ENCODE measurements at places on chromosomes 12 and 14.

DNA sequence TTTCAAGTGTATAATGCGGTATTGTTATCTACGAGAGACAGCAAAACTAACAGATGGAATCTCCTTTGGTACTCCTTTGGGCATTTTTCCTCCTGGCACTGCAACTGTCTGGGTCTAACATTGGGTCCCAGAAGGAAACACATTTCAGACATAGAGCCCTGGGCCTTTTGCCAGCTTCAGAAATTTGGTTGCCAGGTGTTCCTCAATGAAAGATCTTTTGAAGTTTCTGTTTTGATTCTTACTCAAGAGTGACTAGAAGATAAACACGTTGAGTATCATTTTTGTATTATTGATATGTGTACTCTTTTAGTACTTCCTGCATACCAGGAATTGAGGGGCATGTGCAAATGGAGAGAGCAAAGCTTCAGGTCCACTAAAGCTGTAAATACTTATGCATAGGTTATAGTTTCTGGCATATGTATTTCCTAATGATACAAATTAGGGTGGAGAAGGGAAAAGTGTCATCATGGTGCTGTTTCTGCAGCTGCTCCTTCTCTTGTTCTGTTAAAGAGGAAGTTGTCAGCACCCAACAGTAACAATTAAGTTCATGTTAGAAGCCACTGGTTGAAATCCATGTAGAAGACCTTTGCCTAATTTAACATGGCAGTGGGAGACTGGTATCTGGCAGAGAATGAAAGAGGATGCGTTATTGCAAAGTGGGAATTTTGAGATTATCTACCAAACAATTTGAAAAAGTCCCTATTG lies 53.5 kb downstream of the SLC38A6 start:
- DNase-seq = no peak

GRCh38 chr12:72146495-72146894 lies 125.7 kb upstream of the TRHDE start:
- no peak for DNase-seq

GRCh38 chr12:7144414-7145120 lies 14.4 kb downstream of the CLSTN3 start:
- DNase-seq = peak; percentile 27

DNA sequence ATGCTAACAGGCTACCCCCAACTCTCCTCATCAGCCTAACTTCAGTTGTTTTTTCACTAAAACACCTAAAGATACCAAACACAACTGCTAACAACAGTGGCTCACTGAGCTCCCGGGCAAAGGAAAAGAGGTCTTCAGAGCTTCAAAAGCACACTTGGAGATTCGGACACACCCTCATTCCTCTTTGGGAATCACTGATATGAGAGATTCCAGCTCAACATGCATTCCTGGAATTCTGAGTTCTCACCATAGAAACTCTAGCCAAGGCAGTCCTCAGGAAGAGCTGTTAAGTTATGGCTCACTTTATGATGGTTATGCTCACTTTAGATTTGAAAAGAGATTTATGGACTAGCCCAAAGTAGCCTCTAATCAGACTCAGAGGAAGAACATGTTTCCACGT lies 40.1 kb downstream of the STXBP6 start:
- DNase-seq = no peak

- no peak for DNase-seq
Measured at GRCh38 chr12:131330106-131330815, 376.6 kb downstream of the ADGRD1 start.

DNA sequence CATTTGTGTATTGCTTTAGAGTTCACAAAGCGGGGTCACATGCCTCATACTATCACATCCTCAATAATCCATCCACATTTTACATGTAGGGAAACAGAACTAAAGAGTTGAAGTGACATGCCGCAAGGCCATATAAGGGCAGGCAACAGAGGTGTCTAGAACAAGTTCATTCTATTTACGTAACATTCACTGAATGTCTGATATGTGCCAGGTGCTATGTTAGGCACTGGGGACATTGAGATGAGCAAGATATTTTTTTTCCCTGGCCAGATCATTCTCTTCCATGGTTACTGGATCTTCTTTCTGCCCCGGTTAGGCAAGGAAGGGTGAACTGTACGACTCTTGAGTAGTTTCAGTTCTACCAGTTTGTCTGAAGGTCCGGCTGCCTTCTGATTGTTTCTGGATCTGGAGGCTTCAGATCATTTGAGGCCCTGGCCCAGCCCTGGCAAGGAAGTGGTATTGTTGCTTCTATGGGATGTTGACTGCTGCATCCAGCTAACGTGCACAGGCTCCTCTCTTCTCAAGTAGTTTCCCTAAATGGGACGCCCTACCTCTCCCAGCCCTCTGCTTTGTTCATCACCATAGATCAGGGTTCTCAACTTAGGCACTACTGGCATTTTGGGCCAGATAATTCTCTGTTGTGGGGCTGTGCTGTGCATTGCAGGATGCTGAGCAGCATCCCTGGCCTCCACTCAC lies 12.1 kb downstream of the GPATCH2L start:
- DNase-seq = no peak

DNA sequence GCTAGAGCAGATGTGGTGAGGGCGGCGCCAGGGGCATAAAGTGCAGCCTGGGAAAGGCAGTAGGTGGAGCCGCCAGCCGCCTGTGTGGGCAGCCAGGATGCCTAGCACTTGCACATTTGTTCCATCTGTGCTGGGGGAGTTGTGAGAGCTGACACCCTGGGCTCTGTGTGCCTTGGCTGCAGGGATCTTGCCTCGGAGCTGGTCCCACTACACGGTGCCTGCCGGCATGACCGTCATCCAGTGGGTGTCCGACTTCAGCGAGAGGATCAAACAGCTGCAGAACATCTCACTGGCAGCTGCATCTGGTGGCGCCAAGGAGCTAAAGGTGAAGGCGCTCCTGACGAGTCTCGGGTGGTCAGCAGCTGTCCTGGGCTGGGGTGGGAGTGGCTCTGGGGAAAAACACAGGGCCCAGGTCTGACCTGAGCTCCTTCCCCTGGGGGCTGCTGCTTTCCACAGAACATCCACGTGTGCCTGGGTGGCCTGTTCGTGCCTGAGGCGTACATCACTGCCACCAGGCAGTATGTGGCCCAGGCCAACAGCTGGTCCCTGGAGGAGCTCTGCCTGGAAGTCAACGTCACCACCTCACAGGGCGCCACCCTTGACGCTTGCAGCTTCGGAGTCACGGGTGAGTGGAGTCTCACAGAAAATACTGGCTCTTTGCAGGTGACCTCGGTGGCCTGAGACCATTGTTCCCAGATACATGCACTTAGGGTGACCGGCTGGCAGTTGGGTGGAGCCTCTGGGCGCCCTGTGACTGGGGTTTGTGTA lies 37.4 kb downstream of the HSP90AA1 start:
- DNase-seq = no peak
